CD4-positive, alpha-beta T cell treated with Interferon gamma for 1 hour (primary cell): ENCODE measurements at places on chromosomes 13 and 19.

GRCh38 chr13:21348488-21349120, 110.5 kb downstream of the ZDHHC20 start:
- DNase-seq = no peak

DNA sequence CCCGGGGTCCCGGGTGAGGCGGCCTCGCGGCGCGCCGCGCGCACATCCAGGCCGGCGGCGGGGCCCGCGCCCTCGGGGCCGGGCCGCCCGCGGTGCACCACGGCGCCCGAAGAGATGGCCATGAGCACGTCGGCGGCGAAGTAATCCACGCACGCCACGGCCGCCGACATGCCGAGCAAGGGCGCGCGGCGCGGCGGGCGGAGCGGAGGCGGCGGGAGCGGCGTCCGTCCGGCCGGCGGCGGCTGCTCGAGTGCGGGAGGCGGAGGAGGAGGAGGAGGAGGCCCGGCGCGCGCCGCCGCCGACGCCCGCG, at the start of gene KLF16:
Gene KLF16 (minus strand): TSS at position 252 of the 310 bp plus-strand sequence. CDS start 82 bp downstream, at position 170.
- DNase-seq = no peak

GRCh38 chr13:95098916-95099315, 202.3 kb downstream of the ABCC4 start:
- no peak for DNase-seq

DNA sequence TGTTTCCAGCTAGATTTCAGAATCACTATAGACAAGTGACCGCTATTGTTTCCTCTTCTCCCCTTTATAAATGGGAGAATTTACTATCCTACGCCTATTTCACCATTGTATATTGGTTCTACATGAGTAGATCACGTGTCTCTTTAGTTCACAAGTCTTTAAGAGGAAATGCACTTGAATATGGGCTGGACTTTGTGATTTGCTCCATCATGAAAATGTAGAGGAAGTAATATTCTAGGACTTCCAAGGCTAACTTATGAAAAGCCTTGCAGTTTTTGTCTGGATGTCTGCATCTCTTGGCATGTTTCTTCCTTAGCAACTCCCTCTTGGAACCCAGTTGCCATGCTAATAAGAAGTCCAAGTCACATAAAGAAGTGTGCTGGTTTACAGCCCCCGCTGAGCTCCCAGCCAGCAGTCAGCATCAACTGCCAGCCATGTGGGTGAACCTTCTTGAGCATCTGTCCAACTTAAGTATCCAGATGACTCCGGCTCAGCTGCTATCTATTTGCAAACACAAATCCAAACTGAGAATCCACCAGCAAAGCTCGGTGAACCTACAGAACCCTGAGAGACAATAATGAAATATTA, 4.8 kb upstream of the FBXL3 start:
- DNase-seq = no peak

DNA sequence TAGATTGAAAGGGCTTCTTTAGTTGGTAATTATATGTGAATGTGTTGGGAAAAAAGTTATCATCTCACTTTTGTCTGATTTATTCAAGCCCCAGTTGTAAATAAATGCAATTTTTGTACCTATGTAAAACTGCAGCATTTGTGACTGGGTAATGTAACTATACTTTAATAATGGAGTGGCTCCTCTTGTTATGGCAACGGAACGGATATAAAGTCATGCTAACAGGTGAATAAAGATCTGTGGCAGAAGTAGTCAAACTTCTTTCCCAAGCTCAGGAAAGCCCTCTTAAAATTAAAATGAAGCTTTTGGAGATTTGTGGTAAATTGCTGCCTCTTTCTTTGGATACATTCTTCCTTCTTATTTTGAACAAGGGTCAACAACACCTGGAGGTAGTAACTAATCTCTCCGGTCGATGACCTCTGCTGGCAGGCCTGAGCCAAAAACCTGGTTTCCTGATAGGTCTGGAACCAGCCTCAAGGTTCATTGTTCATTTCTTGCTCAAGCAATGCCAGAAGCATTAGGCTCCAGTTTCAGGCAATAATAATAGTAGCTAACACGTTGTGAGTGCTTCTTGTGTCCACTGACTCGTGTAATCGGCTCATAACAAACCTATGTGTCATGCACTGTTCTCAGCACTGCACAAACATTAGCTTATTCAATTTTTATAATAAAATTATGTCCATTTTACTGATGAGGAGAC, 313.4 kb upstream of the DACH1 start:
- DNase-seq = no peak

- no peak for DNase-seq
These were observed 34.0 kb upstream of the SPACA7 start for GRCh38 chr13:112341976-112342735.

GRCh38 chr19:13176345-13176744, 26.1 kb downstream of the IER2 start:
- DNase-seq = no peak

- DNase-seq = no peak
These were observed 294.8 kb downstream of the KCNRG start for GRCh38 chr13:50309882-50310594.

- no peak for DNase-seq
These were observed 4.5 kb upstream of the CADM4 start for GRCh38 chr19:43644181-43644580.

DNA sequence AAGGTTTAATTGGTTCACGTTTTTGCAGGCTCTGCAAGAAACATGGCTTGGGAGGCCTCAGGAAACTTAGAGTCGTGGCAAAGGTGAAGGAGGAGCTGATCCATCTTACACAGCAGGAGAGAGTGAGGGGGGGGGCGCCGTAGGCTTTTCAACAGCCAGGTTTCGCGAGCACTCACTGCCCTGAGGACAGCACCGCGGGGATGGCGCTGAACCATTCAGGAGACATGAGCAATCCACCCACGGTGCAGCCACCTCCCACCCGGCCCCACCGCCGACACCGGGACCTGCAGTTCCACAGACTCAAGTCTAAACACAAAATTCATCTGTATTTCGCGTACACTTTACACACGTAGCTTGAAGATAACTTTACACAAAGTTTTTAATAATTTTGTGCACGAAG, 73.6 kb downstream of the KDM4B start:
- DNase-seq = no peak

GRCh38 chr13:26707122-26708006, 53.2 kb downstream of the GPR12 start:
- peak; percentile 6 for DNase-seq

- DNase-seq = no peak
These were observed 8.7 kb downstream of the UCHL3 start for GRCh38 chr13:75558145-75558840.

DNA sequence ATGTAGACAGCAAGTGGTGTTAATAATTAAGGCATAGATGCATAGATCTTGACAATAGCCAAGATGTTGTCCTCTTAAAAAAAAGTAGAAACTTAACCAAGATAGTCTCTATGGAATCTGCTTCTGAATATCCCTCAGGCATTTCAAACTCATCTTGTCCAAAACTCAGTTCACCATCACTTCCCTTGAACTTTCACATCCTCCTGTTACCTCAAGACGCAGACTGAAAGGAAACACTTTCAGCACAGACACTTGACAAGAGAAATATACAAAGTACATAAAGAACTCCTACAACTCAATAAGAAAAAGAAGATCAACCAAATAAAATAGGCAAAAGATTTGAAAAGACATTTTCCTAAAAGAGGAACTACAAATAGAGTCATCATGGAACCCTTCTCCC, 451.1 kb downstream of the FOXO1 start:
- DNase-seq = no peak

GRCh38 chr13:43388282-43389034, 365.1 kb downstream of the DNAJC15 start:
- DNase-seq = no peak

DNA sequence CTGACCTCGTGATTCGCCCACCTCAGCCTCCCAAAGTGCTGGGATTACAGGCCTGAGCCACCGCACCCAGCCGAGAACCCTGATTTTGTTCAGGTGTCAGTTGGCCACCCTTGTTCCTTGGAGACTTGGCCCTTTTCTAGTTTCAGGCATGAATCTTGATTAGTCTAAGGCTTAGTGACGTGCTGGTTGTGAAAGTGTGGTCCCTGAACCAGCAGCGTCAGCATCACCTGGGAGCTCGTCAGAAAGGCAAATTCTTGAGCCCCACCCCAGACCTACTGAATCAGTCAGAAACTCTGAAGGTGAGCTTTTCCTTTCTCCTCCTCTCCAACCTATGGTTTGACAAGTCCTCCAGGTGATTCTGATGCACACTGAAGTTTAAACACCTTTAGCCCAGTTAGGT, 35.2 kb downstream of the CACNG6 start:
- DNase-seq = no peak

DNA sequence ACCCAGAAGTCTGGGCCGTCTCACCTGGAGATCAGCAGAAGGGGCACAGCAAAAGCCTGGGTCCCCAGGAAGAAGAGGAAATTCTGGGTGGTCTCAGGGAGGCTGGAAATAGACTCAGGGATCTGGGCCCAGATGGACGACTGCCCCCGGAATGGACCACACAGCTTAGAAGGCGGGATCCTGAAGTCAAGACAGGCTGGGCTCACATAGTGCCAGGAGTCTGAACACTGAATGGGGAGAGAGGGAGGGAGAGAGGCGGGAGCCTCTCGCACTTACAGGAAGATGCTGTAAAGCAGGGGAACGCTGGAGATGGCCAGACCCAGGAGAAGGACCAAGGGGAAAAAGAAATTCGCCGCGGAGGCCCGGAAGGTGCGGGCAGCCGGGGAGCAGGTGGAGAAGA, 1.3 kb upstream of the LENG1 start:
- DNase-seq = no peak

DNA sequence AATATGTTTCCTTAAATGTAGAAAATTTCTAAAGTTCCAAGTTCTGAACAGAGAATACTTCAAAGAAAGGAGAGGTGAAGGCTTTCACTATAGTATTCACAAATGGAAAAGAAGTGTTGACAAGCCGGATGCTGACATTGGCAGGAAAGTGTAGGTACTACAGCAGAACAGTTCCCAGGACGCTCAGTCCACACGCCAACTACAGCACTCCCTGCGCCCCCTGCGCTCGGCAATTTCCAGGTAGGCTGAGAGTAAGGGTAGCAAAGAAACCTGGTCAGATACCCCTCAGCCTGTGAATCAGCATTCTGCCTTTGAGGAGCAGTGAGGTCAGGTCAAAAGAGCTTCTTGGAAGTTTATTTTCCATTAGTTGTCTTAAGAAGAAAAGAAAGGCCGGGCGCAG, 115.3 kb downstream of the NALCN start:
- DNase-seq = no peak

GRCh38 chr13:50071379-50071778, 56.1 kb downstream of the KCNRG start:
- no peak for DNase-seq

- DNase-seq = no peak
These were observed 2.3 kb upstream of the PROZ start for GRCh38 chr13:113155982-113156655.

DNA sequence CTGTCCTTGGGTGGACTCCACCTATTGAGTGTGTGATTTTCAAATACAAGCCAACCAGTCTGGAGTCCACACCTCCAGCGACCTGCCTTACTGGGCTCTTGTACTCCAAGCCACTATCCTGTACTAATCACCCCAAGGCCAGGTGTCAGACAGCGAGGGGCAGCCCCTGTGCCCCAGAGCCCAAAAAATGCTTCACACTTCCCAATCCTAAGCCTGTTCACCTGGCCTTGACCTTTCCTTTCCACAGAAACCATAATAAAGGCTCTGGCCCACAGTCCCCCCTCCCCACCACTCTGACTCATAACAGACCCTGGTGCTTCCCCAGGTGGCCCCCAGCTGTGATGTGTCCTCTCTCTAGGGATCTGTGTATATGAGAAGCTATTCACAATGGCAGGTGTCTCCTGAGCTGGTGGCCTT, 3.9 kb downstream of the CD209 start:
- DNase-seq = no peak

DNA sequence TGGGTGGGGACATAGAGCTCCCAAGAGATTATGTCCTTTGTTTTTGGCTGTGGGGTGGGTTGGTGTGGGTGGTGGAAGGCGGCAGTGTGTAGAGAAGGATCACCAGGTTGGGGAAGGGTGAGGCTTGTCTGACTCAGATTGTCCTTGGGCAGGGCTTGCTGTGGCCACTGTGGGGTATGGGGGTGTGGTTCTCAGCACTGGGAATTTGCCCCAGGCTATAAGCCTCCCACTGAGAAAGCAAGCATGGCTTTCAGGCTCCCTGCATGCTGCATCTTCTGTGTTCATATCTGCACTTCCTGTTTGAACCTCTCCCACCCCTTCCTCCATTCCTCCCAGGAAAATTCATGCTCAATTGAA, 34.9 kb downstream of the DNAJC15 start:
- DNase-seq = no peak

DNA sequence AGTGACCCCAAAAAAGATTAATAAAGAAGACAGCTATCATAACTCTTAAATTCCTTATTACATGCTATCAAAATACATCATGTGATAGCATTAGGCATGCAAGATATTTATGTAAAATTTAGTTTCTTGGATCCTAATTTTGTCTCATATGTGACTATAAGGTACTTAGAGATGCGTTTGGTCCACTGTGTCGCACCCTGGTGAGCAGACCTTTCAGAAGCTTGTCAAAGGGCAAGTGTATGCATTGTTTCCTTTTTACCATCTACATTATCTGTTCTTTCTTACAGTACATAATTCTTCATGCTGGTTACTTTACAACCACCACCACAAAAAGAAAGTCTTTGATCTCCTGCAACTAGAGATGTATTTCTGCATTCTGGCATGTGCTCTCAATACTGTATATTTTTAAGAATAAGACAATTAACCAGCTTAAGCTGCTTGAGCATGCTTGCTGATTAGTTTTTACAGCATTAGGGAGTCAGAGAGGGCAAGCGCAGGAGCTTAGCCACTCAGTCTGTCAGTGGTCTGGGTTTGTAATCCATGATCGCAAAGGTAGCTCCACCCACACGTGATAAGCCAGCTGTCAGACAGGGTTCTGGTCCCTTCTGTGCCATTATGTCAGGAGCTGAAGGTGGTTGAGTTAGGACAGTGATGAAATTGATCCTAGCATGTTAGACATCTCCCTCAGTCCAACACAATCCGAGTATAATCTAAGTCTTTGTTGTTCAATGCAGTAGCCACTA, 500.9 kb downstream of the MYO16 start:
- DNase-seq = no peak

GRCh38 chr13:114076329-114077090, 55.9 kb downstream of the RASA3 start:
- no peak for DNase-seq

DNA sequence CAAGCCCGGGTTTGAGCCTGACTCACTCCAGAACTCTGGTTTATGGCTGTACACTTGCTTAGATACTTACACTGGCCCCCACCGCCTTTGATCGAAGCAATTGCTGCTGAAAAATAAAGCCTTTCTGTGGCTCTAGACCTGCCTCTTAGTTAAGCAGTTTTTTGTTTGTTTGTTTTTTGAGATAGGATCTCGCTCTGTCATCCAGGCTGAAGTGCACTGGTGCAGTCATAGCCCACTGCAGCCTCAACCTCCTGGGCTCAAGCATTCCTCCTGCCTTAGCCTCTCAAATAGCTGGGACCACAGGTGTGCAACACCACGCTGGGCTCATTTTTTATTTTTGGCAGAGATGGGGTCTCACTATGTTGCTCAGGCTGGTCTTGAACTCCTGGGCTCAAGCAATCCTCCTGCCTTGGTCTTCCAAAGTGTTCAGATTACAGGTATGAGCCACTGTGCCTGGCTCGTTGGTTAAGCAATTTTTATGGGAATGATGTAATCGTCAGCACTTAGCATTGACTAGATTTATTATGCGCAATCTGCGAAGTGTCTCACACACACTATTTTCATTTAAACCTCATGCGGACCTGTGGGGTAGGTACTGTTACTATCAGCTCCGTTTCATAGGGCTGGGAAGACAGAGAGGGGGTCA, 22.2 kb downstream of the PPP2R1A start:
- DNase-seq = no peak

GRCh38 chr19:55198651-55199050, 10.7 kb downstream of the PTPRH start:
- no peak for DNase-seq
